T47D (cell line): ENCODE measurements at places on chromosomes 4 and X.

GRCh38 chrX:45771114-45771513 lies 570.4 kb upstream of the DIPK2B start:
- DNase-seq, result no peak

GRCh38 chrX:112137276-112137675 lies 54.7 kb upstream of the TRPC5 start:
- DNase-seq, result no peak

DNA sequence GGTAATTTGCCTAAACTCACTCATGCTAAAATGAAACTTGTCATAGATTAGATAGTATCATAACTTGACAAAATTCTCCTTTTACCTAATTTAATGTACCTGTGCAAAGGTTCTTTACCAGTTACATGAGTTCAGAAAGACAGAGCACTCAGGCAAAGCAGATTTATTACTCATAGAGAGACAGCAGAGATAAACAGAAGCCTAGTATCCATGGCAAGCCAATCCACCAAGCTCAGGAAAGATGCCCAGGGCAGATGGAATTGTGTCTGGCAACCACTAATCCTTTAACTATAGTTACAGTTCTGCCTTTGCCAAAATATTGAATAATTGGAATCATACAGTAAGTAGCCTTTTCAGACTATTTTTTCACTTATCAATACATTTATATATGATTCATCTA lies 826.2 kb downstream of the TECRL start:
- DNase-seq, result no peak

GRCh38 chrX:143788265-143788664 lies 67.7 kb upstream of the SPANXN2 start:
- peak; percentile 59 for DNase-seq

DNA sequence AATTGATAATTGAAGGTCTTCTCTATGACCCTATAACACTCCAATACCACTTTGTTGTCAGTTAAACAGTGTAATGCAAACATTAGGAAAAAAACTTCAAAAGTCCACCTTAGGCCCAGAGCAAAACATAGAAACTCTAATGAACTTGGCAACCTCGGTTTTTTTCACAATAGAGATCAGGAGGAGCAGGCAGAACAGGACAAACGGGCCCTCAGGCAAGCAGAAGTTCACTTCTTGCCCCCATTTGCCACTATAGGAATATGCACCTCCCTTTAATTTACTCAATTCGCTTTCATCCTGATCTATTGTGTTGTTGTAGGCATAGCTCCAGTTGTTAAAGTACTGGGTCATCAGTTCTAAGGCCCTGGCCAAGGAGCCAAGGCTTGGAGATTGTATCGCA lies 18.2 kb downstream of the ACOX3 start:
- peak; percentile 73 for DNase-seq

DNA sequence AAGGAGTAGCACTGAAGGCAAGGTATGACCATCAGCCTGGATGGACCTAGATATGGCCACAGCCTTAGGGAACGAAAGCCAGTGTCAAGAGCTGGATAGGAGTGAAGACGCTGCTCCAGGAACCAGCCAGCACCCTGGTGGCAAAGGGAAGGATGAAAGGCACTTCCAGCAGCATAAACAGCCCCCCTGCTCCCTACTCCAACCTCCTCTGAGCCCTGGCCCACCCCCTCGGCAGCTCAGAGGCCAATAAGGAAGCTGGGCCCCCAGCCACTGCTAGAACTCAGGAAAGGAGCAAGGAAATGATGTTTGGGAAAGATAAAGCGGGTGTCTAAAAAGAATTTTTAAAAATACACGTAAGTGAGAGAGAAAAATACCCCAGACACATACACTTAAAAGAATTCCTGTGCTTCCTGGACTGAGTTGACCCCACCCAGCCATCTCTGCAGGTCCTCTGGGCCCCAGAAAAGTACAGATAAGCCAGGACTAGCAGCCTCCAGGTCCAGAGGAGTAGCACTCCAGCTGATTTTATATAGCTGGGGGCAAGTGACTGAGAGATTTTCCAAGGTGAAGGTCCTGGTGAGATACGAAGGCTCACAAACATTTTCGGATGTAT lies 170.4 kb downstream of the SHROOM4 start:
- no peak for DNase-seq

GRCh38 chr4:174520660-174521059 lies 1.6 kb downstream of the HPGD start:
- DNase-seq, result no peak

- DNase-seq, result no peak
These were observed 114.5 kb downstream of the ANXA5 start for GRCh38 chr4:121582296-121582695.

GRCh38 chr4:147586637-147587036 lies 30.6 kb upstream of the TMEM184C start:
- DNase-seq, result no peak

DNA sequence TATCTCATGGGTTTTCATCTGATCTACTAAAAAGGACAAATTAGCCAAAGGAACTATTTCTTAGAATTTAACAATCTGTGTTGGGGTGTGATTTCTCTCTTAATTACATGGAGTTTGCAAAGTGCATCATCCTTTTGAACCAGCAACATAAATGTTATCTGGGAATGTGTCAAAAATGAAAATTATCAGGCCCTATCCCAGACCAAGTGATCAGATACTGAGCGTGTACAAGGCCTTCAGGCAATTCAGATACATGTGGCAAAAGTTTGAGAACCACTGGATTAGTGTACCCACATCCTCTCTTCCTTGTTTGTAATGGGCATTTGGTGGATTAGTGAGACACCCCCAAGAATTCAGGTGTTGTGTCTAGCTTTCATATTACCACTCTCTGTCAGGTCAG lies 3.8 kb downstream of the SH3D19 start:
- no peak for DNase-seq
